SK-MEL-5 (cell line): ENCODE measurements at places on chromosomes 7 and 10. TPM values are rescaled to one million over a fixed set of nuclear protein-coding genes. Genes with fewer than 3 reads are reported as not detected.

GRCh38 chr7:71854546-71855397 is 557.4 kb downstream of the CALN1 start:
- no peak for DNase-seq

GRCh38 chr7:103630318-103630717 is 184.3 kb upstream of the SLC26A5 start:
- no peak for DNase-seq

- DNase-seq, result no peak
These were observed 659 bp downstream of the OPTN start for GRCh38 chr10:13100349-13101294.

UPF2 gene
- 12.0 and 12.4 TPM in 2 replicates for total RNA-seq

- peak; percentile 66 for DNase-seq
These were observed 359.3 kb downstream of the HGF start for GRCh38 chr7:81410471-81411117.

SORCS1 gene
- 6.4 and 6.9 TPM in 2 replicates for total RNA-seq

DNA sequence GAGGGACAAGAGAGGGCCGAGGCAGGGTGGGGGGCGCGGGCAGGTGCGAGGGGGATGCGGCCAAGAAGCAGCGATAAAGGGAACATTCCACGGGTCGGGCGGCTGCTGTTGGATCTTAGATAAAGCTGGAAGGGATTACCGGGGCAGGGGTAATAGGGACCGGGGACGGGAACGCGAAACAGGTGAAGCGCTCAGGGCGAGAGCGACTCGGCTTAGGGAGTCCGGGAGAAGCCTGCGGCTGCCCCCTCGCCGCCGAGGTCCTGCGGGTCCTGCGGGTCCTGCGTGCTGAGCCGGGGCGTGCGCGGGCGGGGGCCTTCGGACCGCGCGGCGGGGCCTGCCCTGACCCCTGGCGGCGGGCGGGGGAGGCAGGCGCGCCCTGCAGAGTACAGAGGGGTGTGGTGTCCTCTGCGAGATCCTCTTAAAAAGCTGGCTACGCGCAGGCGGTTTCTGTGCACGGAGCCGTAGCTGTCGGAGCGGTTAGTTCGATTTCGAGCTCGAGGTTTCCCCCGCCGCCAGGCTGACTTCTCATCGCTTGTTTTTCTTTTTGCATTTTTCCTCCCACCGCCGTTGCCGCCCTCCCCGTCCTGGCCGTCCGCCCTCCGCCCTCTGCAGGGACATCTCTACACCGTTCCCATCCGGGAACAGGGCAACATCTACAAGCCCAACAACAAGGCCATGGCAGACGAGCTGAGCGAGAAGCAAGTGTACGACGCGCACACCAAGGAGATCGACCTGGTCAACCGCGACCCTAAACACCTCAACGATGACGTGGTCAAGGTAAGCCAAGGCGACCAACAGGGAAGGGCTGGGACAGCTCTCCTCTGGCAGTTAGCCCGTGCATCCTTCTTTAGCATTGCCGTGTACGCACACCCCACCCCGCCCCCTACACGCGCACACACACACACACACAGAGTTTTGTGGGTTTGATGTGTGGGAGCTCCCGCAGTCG is 1.4 kb downstream of the CAV1 start:
- DNase-seq, result peak; percentile 85
